Amniotic stem cell (primary cell): ENCODE measurements at places on chromosomes 3 and 15.
A peak's percentile ranks its signal among the peaks of the same experiment; 100 is the strongest.

DNA sequence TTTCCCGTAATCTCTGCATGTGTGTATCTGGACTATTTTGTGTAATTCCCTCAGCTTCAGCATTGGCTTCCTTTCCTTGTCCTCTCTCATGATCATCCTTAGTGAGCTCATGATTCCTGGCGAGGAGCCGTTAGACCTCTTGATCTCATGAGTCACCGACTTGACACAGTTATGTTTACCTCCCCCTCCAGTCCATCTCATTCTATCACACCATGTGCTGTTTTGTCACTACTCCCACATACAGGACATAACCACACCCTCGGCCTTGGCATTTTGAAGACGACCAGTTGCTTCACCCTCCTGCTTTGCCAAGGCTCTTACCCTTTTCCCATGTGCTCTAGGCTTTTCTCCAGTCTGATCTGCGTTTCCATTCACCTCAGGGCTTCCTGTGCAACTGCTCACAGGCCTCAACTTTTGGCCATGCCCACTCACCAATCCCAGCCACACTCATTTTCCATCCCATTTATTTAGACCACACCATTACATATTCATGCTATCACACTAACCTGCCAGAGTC is 41.5 kb downstream of the CP start:
- DNase-seq: peak; percentile 94

GRCh38 chr3:13515786-13516759 is 32.9 kb upstream of the FBLN2 start:
- DNase-seq: no peak

GRCh38 chr15:64894395-64895056 is 17.2 kb upstream of the ANKDD1A start:
- DNase-seq: no peak

DNA sequence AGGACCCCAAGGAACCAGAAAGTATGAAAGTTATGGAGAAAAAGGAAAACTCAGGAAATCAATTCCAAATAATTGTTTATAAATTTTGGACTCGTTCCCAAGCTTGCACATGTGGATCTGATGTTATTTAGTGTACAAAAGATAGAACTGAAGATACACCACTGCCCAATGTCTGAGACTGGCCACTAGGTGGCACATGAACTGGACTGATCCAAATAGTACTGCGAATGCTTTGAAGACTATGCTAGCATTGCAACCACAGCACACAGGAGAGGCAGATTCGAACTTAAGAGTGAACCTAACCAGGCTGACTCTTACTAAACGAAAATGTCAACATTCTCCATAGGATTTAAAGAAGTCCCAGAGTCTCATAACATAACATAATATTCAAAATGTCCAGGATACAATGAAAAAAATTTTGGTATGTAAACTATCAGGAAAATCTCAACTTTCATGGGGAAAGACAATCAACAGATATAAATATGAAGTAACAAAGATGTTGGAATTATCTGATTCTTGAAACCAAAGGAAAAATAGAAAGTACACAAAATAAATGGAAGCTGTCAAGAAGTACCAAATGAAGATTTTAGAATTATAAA is 596.7 kb downstream of the FGF12 start:
- no peak for DNase-seq

DNA sequence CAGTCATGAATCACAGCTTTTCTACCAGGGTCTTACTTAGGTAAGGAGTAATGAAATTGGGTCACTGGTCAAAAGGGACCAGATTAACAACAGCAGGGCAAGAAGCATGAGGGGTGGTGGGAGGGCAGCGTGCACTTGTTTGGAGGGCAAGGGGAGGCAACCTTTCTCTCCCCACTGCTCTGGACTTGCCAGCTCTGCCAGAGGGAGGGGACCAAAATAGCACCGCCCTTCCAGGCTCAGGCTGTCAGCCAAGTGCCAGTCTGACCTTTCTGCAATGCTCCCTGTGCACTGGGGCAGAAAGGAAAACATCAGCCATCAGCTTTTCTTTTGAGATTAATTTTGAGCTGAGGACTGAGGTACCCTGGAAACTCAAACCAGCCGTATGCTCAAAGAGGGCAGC is 4.5 kb upstream of the ULK3 start:
- DNase-seq: no peak

DNA sequence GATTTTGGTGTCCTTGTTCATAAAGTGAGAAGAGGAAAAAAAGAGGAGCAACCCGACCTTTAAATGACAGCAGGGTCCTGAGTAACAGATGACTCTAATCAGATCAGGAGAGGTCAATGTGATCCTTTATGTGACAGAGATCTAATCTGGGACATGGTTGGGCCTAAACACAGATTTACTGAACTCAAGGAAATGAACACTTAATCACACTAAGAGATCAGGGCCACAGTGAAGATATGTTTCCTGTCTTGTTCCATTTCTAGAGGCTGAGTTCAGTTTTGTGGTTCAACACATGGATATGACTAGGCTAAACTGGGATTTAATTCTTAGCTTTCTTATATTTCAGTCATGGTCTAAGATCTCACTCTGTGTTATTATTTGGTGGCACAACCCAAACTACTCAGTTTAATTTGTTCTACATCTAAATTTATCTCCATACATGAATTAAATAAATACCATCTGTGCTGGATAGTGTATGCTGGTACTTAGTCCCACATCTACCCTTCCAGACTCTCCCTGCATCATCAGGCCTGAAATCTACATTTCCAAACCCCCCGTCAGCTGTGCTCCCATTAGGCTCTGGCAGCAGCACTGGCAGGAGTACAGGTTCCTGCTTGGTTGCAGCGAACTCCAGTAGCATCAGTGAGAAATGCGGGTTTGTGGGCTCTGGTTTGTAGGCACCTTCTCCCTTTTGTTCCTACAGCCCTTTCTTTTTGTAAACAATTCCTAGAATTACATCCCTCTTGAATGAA is 22.6 kb downstream of the SFMBT1 start:
- DNase-seq: no peak

- no peak for DNase-seq
These were observed 116.0 kb upstream of the MRPS22 start for GRCh38 chr3:139227827-139228226.

- no peak for DNase-seq
These were observed 82.7 kb downstream of the BTLA start for GRCh38 chr3:112416391-112417212.

DNA sequence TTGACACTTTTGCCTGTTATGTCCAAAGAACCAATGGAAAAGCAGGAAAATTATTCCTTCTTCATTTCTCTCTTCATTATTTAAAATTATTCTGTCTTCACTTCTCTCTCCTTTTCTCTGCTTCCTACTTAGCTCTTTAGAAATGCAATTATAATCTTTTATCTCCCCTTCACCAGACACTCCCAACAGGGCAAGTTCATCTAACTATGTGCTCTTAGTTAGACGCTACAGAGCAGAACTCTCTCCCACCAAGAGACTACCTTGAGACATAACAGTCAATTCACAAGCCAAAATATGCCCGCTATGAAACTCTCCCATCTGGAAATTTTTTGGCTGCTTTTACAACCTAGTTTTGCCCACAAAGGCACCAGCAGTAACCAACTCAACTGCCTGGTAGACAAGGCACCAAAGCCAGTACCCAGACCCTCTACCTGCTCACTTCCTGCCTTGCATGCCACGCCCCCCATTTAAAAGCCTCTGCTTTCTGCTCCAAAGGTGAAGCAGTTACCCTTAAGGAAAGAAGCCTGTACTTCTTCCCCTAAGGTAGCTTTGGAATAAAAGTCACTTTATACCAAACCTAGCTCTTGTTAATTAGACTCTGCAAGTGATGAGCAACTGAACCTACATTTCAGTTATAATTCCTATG is 28.1 kb downstream of the CCRL2 start:
- DNase-seq: no peak

DNA sequence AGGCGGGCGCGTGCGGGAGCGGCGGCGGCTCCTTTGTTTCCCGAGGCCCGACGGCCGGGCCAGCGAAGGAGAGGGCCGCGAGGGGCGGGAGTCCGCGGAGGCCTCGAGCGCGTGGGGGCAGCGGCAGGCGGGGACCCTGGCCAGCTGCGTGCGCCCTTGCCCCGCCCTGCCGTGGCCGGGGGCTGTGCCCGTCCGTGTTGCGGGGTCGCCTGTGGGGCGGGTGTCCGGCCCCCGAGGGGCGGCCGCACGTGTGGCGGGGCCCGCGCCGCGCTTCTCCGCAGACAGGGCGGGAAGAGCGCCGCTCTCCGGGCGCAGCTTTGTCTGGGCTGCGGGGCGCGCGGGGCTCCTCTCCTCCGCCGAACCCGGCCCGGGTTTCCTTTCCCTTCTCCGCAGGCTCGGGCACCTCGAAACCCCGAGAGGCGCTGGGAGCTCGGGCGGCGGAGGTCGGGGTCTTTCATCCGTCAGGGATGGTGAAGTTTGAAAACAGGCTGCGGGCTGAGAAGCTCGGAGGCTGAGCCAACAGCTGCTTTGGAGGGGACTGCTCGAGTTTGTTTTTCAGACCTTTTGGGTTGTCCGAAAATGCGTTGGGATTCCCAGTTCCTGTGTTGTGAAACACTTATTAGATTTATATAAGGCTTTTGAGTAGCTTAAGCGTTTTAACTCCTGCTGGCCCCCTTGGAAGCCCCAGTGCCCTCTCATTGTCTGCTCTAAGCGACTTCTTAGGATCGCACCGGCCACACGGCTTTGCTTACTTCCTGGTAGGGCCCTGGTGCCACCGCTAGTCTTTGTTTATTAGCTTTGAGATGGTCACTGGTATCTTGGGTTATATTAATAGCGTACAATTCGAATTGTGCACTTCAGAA is 817 bp downstream of the USP3 start:
- peak; percentile 48 for DNase-seq

GRCh38 chr3:95334461-95334860 is 1271.6 kb downstream of the NSUN3 start:
- no peak for DNase-seq

- DNase-seq: no peak
These were observed 69.8 kb upstream of the PROK2 start for GRCh38 chr3:71854706-71855105.

GRCh38 chr3:126419886-126420786 is 25.4 kb downstream of the CFAP100 start:
- DNase-seq: no peak

- no peak for DNase-seq
These were observed 28.8 kb downstream of the EAF2 start for GRCh38 chr3:121863801-121864200.

- DNase-seq: no peak
These were observed 195.6 kb downstream of the FAM43A start for GRCh38 chr3:194880940-194881925.

DNA sequence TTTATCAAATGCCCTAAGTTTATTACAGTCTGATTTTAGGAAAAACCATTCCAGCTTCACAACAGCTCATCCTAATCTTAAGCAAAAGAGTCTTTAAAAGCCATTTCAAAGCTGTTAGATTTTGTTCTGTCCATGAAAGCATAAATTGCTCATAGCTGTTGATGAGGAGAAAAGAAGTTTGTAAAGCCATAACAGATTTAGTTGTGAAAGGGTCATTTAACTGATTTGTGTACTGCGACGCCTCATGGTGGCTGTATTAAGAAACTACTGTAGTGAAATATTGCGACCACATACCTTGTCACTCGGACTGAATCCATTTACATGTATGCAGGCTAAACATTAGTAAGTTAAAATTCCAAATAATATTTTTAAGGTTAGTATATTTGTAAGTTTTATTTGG is 20.9 kb downstream of the BBX start:
- DNase-seq: no peak

GRCh38 chr15:70566047-70566835 is 197.1 kb downstream of the UACA start:
- DNase-seq: no peak

DNA sequence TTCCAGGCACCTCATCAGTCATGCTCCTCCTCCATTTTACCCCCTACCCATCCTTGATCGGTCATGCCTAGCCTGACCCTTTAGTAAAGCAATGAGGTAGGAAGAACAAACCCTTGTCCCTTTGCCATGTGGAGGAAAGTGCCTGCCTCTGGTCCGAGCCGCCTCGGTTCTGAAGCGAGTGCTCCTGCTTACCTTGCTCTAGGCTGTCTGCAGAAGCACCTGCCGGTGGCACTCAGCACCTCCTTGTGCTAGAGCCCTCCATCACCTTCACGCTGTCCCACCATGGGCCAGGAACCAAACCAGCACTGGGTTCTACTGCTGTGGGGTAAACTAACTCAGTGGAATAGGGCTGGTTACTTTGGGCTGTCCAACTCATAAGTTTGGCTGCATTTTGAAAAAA is 52.6 kb downstream of the CAPN3 start:
- DNase-seq: no peak

GRCh38 chr3:42130329-42131070 is 39.3 kb downstream of the TRAK1 start:
- DNase-seq: no peak

GRCh38 chr3:10137178-10137577 is 4.4 kb upstream of the VHL start:
- no peak for DNase-seq

GRCh38 chr3:166360720-166361119 is 523.5 kb upstream of the BCHE start:
- DNase-seq: no peak

GRCh38 chr3:16277471-16277870 is 12.5 kb downstream of the OXNAD1 start:
- no peak for DNase-seq

DNA sequence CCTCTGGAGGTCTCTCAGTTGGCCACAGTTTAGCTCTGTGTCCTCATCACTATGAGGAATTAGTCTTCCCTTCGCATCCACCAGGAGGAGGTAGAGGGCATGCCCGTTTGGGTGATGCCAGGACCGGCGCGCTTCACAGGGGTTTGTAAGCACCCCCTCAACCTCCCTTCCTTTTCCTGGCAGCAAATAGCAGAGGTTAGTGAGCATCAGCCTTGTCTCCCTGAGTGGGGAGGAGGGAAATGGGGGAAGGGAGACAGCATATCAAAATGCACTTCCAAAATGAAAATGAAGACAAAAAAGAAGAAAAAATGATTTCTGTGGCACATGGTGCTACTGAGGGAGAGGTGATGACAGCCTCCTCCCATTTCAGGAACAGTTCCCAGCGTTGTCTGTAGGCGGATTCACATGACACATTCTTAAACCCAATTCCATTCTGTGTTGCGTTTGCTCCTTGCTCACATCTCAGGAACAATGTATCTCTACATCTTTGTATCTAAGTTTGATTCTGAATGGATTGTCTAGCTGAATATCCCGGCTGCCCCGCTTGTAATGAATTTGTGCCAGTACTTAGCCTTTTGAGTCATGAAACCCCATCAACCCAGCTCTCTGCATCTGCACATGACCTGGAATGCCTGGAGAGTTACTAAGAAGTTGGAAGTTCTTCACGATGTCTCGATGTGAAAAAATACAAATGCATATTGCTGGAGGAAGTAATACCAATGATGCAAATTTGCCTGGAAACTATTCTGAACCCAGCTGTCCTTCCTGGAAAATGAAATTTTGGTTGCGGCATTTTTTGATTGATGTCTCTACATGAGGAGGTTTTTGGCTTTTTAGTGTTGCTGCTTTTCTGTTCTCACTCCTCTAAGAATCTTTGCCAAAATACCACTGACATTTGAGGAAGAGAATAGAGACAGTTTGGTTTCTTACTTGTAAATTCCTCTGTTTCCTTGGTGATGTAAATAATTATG is 45.2 kb downstream of the TYRO3 start:
- DNase-seq: peak; percentile 35

GRCh38 chr3:118863731-118864322 is 170.8 kb downstream of the IGSF11 start:
- no peak for DNase-seq
